ENCODE measurements at places on chromosomes 2 and 18.

DNA sequence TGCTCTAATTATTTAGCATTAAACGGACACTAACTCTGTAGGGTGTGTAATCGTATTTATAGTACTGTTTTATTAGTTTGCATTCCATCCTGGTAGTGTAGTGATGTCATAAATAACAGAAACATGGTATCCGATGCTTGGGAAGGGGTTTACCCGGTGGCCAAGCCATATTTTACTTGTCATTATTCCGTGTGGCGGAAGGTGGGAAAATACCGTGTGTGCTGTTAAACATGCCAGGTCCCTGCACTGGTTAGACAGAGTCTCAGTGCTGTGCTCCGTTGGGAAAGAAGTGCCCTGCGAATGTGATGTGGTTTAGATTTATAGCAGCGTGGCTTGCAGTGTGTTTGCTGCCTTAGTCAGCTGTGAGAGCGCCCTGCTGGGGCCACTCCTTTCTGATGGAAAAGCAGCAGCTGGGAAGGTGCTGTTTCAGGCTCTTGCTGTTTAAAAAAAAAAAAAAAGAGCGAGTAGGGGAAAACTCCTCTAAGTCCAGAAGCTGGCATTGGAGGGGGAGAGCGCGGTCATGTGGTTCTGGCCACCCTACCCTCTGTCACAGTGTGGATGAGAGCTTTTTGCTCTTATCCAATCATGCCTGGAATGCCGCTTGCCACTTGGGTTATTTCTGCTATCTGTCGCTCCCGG lies 211.0 kb downstream of the NEDD4L start:
- DNase-seq, result no peak

DNA sequence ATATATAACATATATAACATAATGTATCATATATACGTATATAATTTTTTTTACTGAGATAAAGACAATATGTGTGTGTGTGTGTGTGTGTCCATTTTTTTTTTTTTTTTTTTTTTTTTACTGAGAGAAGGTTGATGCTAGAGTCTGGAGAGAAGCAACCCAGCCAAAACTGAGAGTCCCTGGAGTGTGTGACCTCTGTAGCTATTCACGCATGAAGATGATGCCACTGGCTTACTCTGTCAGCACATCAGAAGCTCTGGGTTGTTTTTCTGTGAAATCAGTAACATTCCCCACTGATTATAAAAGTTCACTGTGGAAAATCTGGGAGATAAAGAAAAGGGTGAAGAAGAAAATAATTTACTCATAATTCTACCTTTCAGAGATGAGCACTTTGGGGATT lies 27.2 kb downstream of the CCDC195 start:
- no peak for DNase-seq

DNA sequence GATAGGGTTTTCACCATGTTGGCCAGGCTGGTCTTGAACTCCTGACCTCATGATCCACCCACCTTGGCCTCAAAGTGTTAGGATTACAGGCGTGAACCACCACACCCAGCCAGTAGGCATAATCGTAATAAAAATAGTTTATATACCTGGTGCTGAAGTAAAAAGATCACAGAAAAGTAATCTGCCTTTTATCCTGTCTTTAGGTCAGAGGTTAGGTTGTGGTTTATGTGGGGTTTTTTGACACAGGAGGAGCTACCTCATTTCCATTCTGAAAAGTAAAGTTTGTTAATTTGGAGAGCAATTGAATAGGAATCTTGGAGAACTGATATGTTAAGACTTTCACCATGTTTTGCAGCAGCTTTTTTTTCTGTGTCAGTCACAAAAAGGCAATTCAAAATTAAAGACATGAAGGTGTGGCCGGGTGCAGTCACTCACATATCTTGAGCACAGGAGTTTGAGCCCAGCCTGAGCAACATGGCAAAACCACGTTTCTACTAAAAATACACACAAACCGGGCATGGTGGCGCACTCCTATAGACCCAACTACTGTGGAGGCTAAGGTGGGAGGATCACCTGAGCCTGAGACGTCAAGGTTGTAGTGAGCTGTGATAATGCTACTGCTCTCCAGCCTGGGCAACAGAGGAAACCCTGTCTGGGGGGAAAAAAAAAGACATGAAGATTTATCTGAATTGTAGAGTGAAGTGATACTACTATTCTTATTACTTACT lies 31.5 kb downstream of the CCNT2 start:
- no peak for DNase-seq

GRCh38 chr18:23890589-23890988 lies 124.0 kb upstream of the TTC39C start:
- DNase-seq, result no peak

DNA sequence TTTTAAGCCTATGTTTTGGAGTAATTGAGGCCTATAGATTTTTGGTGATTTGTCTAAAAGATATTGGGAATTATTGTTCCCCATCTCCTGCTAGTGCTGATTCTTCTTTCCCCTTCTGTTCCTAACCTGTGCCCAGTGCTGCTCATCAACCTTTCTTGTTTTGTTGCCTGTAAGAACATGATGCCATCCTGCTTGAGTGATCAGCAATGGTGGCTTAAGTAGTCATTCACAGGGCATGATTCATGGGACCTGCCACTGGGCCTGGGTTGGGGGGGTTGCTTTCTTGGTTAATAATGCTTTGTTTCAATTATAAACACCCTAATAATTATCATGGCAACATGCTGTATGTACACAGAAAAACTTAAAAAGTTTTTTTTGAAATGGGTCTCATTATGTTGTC lies 562.9 kb upstream of the SETBP1 start:
- no peak for DNase-seq

DNA sequence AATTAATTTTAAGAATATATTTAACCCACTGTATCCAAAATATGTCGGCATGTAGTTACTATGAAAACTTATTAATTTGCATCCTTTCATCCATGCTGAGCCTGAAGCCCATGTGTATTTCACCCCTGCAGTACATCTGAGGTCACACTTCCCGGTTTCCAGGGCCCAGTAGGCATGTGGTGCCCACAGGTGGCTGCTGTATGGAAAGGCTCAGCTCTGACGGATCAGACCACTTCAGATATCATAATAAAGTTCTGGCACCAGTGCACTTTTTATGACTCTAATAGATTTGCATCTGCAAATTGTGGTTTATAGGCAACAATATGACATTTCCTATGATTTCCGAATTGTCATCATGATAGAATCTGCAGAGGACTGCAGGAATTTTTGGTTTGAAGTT lies 22.5 kb downstream of the SH3RF3 start:
- no peak for DNase-seq
